ENCODE measurements at places on chromosomes 12 and 14.

GRCh38 chr12:57700317-57700716, 6.4 kb downstream of the OS9 start:
- no peak for DNase-seq

DNA sequence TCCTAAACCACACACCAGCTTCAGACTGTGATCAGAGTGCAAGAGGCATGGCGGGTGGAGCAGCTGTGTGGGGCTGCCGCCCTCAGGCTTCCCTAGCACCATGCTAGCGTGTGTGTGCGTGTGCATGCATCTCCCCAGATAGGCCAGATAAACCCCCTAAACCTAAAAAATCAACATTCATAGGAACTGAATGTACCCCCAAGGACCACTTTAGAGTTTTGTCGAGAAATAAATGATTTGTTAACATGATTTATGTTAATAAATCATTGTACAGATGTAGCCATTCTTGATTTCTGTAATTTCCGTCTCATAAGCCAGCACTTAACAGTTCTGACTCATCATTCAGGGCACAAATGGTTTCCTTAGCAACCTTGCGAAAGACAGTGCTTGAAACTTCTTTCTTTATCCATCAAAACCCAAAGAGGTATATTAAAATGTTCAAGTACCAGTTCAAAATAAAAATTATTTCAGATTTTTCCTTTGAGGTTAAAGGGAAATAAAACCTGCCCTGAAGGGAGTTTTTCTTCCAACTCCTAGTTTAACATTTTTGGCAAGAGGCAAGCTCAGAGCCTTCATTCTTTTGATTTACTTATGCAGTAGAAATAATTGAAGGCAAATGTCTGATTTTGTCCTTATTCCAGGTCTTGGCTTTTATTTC, 206.2 kb upstream of the RGS6 start:
- no peak for DNase-seq

DNA sequence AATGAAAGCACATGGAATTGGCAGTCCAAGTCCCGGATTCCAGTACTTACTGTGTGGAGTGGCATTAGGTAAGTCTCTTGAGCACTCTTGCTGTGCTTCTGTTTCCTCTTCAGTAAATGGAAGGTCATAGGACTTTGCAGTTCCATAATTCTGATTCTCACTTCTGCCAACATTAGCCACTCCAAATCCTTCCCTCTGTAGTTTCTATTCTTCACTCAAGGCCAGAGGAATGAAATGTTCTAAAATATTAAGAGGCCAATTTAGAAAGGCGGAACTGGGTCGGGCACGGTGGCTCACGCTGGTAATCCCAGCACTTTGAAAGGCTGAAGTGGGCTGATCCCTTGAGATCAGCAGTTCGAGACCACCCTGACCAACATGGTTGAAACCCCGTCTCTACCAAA, 19.8 kb upstream of the SLC5A8 start:
- DNase-seq, result no peak

DNA sequence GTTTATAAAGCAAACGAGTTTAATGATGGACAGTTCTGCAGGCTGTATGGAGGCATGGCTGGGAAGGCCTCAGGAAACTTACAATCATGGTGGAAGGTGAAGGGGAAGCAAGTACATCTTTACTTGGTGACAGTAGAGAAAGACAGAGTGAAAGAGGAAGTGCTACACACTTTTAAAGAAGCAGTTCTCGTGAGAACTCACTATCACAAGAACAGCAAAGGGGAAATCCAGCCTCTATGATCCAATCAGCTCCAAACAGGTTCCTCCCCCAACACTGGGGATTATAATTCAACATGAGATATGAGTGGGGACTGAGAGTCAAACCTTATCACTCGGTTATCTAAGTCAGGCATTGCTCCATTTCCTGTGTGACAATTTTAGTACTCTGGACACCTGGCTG, 189.9 kb upstream of the CNTN1 start:
- DNase-seq, result no peak

GRCh38 chr12:117518594-117519270, 157.3 kb upstream of the NOS1 start:
- DNase-seq, result no peak

DNA sequence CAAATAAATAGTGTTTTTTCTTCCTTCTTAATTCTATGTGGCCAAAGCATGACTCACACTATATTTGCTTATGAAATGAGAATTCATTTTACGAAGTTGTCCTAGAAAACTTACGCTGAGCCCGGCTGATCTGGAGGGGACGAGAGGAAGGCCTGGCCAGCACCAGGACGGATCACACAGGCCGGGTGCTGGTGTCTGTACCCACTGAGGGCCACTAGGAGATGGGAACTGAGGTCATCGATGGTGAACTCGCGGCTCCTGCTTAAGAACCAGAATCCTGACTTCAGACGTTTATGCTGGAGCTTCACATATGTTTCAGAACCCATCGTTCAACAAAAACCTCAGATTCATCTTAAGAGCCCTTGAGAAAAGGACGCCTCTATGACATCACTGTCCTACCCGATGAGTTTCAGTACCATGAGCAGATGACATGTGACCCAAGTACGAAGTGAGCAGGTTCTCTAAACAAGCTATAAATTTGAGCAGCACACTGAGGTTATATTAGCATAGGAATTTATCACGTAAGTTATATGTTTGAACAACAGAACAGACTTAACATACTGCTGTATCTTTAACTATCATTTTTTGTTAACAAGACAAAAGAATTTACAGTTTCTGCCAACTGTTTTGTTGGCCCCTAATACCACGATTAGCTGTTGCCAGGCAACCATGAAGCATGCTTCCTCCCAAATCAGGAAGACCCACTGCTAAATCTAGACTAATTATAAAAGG, 111.9 kb downstream of the FOXN3 start:
- DNase-seq, result no peak
